Common myeloid progenitor, CD34-positive (primary cell): ENCODE measurements at places on chromosomes 12 and 14.

DNA sequence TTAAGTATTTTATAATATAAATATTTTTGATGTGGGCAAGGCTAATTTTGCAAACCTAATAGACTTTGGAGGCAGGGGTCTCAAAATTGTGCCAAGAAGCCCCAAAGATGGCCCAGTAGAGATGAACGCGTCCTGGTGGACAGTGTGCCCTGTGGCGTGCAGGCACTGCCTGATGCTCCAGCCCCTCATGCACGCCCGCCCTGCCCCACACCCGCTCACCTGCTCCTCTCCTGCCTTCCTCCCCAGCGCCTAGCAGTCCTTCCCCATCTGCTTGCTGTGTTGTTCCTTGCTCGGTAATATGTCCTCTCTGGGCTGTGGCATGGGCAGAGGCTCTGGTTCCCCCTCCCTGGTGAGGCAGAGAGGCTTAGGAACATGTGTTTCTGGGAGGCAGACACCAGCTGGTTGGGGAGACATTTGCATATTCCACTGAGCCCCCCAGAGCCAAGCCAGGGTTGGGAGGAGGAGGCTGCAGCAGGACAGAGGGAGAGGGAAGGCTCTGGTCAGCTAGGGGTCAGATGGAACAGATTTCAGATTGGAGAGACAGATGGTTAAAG is 46.8 kb upstream of the GPATCH2L start:
- no peaks in the 10 kb centered on the region for H3K36me3 ChIP-seq
- no peak overlapping the region for H3K4me3 ChIP-seq
- no peak for DNase-seq

DNA sequence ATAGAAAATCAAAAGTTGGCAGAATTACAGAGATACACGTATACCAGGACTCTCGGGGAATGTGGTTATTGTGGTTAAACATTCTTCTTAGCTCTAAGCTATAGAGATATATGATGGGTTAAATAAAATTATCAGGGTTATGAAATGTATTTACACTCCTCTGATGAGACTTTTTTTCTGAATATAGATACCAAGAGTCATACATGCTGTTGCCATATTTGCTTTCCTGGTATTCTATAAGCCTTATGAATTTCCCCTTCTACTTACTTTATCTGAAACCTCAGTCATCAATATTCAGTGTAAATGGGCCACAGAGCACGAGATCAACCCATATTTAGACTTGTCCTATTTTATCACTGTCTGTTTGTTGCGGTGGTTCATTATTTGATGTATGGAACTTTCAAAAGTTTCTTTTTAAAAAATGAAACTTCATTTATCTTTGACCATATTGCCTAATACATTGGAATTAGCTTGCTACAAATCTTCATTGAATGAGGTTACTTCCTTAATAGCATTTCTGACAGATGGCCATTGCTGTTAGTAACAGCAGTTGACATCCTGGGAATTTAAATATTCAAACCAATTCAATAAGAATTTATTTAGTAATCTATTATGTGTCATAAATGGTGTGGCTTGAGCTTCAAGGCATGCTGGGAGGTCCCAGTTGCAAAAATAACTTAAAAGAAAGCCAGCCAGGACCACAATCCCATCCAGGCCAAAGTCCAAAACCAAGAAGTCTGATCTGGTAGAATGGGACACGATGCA is 393.5 kb downstream of the PCNX1 start:
- H3K27me3 ChIP-seq, result no peaks in the 10 kb centered on the region
- peak; percentile 11 for DNase-seq
- no peak overlapping the region for H3K4me3 ChIP-seq
- no peak overlapping the region for H3K27ac ChIP-seq
- H3K4me1 ChIP-seq, result no peaks in the 10 kb centered on the region

DNA sequence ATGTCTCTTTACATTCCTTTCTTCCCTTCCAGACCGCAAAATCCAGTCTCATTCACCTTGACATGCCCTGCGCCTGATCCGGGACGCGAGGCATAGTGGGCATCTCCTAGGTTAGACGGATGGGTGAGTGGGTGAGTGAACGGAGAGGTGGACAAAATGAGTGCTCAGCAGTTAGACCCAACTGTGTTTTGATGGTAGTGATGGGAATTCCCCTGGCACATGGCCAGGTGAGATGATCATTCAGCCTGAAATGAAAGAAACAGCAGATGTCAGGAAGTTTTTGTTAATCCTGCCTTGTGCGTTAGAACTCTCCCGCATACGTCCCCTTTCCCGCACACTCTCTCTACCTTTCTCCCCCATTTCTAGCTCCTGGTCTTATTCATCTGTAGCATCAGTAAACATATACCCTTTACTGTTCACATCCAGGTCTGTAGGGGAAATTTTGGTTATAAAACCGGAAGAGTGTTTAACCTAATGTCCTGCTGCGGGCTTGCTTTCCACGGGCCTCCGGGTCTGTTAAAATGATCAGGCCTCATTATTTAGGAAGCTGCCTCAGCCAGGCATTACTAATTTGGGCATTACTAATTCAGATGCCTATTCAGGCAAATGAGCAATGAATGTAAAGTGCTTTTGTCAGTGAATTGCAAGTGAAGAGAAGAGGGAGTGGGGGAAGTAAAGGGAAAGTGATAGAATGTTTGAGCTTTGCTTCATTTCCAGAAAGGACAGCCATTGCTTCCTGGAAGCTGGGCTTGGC is 172.8 kb downstream of the ETV6 start:
- peak; percentile 79 for DNase-seq
- peaks cover 6% of the 10 kb centered on the region for H3K36me3 ChIP-seq
- H3K27me3 ChIP-seq, result no peaks in the 10 kb centered on the region
- no peak overlapping the region for H3K4me3 ChIP-seq
- H3K27ac ChIP-seq, result peak overlapping the region; percentile 87

- H3K4me3 ChIP-seq, result no peak overlapping the region
- H3K27me3 ChIP-seq, result no peaks in the 10 kb centered on the region
- H3K36me3 ChIP-seq, result no peaks in the 10 kb centered on the region
- DNase-seq, result no peak
- no peak overlapping the region for H3K27ac ChIP-seq
Observed at GRCh38 chr12:39905152-39905551, 200.7 kb downstream of the SLC2A13 start.

- peaks cover 2% of the 10 kb centered on the region for H3K4me1 ChIP-seq
- DNase-seq, result peak; percentile 69
- no peaks in the 10 kb centered on the region for H3K27me3 ChIP-seq
- H3K4me3 ChIP-seq, result peak overlapping the region; percentile 11
- H3K27ac ChIP-seq, result peak overlapping the region; percentile 16
- no peaks in the 10 kb centered on the region for H3K36me3 ChIP-seq
Observed at GRCh38 chr14:81765651-81766275, 232.1 kb upstream of the SEL1L start.
